Mesothelial cell of epicardium (in vitro differentiated cells): ENCODE measurements at places on chromosomes 2 and 18. TPM values are rescaled to one million over a fixed set of nuclear protein-coding genes. Genes with fewer than 3 reads are reported as not detected.

Gene PPP1R1C
- total RNA-seq: 5.8 to 6.8 TPM (median 6.3 TPM) in 3 replicates

Gene MEP1B
- total RNA-seq: 0.18 TPM in 1 of 3 replicates, not detected in the others

- H3K27ac ChIP-seq: peak overlapping the region; percentile 0
- peaks cover 40% of the 10 kb centered on the region for H3K4me1 ChIP-seq
- H3K4me3 ChIP-seq: no peak overlapping the region
- peaks cover 9% of the 10 kb centered on the region for H3K36me3 ChIP-seq
- H3K27me3 ChIP-seq: no peaks in the 10 kb centered on the region
- DNase-seq: no peak
These were observed 33.1 kb downstream of the CHN1 start for GRCh38 chr2:174971868-174972781.

DNA sequence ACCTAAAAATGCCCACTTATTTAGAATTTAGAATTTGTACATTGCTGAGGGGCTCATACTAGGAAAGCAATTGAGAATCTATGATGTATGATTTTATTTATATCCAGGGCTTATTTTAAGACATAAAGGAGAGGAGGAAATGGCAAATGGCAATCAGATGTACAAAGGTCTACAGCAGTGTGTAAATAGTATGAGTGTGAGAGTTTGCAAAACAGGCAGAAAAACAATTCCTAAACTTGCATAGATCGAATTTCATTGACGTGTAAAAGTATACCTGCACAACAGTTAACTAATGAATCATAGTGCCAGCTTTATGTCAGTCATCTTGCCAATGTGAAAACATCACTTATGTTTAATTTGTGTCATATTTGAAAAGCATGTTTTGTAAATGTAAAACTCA is 718.7 kb upstream of the GCFC2 start:
- no peak overlapping the region for H3K27ac ChIP-seq
- no peaks in the 10 kb centered on the region for H3K36me3 ChIP-seq
- no peak for DNase-seq
- no peaks in the 10 kb centered on the region for H3K27me3 ChIP-seq
- peaks cover 3% of the 10 kb centered on the region for H3K4me1 ChIP-seq

DNA sequence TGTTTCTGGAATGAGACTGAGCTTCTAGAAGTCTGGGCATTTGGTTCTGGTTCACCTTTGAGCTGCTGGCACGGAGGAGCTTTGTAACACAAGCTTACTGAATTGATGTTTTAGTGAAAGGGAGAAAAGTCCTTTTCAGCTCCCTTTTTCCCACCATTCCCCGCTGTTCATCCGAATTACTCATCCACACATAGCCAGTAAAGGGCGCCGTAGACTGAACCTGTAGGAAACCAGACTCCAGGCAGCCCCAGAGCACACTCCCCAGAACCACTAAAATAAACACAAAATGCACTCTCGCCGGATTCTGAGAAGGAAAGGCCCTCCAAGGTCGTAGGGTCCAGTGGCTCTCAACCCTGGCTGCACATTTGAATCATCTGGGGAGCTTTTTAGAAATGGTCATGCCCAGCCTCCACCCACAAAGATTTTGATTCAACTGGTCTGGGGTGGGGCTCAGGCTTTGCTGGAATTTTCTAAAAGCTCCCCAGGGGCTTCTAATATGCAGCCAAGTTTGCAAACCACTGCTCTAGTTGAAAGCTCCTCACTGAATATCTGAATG is 29.6 kb downstream of the TCF7L1 start:
- peaks cover 56% of the 10 kb centered on the region for H3K4me1 ChIP-seq
- no peak for DNase-seq
- peaks cover 5% of the 10 kb centered on the region for H3K36me3 ChIP-seq
- no peaks in the 10 kb centered on the region for H3K27me3 ChIP-seq
- peak overlapping the region; percentile 68 for H3K27ac ChIP-seq

DNA sequence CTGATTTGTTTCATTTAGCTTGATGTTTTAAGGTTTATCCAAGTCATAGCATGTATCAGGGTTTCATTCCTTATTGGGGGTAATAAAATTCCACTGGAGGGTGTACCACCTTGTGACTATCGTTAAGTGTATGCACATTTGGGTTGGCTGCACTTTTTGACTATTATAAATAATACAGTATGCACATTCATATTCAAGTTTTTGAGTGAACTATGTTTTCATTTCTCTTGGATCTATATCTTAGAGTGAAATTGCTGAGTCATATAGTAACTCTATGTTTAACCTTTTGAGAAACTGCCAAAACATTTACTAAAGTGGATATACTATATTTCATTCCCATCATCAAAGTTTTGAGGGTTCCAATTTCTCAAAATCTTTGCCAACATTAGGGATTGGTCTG is 952.7 kb downstream of the TDRD15 start:
- no peak for DNase-seq
- no peaks in the 10 kb centered on the region for H3K36me3 ChIP-seq
- H3K27ac ChIP-seq: no peak overlapping the region
- H3K27me3 ChIP-seq: no peaks in the 10 kb centered on the region

- DNase-seq: no peak
- H3K36me3 ChIP-seq: no peaks in the 10 kb centered on the region
- no peaks in the 10 kb centered on the region for H3K27me3 ChIP-seq
These were observed 32.6 kb upstream of the SLC40A1 start for GRCh38 chr2:189613077-189613636.
